Common myeloid progenitor, CD34-positive (primary cell): ENCODE measurements at places on chromosomes 7 and 10.

DNA sequence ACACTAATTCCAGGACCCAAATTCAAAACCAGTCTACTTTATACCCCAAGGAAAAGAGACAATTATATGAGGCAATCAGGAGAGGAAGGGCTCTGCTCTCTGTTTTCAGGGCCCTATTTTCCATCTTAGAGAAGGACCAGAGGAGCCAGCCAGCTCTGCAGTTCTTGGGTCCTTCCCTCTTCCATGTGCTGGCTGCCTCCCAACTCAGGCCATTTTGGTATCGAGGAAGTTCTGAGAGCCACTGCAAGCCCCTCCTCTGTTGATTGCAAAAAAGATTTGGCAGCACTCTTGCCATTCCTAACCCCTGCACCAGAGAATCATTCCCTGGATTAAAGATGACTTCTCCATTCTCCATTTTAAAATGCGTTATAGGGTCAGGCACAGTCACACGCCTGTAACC is 151.2 kb downstream of the AOAH start:
- DNase-seq: no peak

GRCh38 chr10:86461963-86462804 is 59.4 kb downstream of the WAPL start:
- DNase-seq: no peak

GRCh38 chr10:44264244-44264643 is 120.7 kb downstream of the CXCL12 start:
- DNase-seq: no peak

DNA sequence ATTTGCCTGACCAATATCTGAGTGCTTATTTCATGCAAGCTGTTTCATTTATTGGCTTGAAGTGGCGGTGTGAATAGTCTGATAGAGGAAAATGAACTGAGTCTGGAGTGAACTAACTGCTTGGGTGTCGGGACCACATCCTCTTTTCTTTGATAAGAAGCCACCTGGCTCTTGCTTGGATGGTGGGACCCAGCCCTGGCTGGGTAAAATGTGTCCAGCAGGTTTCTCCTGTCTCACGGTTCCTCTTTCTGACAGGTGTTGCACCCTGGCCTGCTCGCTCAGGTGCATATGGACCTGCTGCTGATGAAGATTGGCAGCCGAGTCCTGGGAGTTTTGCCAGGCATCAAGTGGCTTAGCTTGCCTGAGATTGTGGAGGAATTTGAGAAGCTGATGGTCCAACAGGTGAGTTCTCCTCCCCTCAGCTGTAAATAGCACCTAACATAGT is 1.6 kb downstream of the ADCK2 start:
- no peak for DNase-seq

DNA sequence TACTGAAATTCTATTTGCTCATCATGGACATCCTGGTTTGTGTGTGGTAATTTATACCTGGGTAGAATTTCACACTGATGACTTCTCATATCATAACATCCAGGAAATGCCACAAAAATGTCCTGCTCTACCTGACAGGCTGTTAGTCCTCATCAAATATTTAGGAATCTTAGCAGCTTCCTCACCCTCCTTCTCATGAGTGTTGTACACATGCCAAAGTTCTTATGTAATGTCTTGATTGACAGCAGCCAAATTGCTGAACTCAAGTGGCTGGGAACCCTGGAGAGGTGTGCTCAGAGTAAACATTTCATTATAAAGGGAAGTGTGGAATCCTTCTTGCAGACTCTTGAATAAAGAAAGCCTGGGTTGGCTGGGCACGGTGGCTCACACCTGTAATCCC is 8.9 kb downstream of the EEPD1 start:
- DNase-seq: no peak

GRCh38 chr10:78950656-78951587 is 117.8 kb upstream of the ZMIZ1 start:
- no peak for DNase-seq

- DNase-seq: no peak
These were observed 334.9 kb downstream of the ELMO1 start for GRCh38 chr7:37113661-37114355.

DNA sequence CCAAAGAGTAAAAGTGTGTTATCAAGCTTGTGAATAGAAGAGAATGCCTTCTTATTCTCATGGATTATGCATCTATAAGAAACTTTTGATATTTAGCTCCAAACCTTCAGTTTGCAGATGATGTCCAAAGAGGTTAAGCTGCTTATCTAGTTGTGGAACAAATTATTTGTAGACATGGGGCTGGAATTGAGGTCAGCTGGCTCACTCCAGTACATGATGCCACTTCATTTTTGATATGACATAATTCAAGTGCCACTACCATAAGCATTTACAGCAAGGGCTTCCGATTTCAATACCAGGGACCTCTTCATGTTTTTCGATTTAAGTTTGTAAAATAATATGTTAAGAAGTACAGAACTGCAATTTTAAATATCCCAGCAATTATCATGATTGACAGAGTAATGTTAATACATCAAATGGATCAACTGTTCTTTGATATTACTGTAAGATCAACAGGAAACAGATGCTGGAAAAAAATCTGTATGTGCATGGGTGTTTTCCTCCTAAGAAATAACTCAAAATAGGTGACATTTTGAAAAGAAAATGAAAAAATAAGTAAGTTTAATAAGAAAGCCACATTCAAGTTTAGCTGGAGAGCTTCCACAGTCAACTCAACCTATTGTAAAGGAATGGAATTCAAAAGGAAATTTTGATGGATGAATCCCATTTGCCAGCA is 12.7 kb downstream of the FAM3C start:
- DNase-seq: peak; percentile 59

GRCh38 chr10:50387732-50388073 is 136.4 kb upstream of the ASAH2 start:
- DNase-seq: peak; percentile 43

DNA sequence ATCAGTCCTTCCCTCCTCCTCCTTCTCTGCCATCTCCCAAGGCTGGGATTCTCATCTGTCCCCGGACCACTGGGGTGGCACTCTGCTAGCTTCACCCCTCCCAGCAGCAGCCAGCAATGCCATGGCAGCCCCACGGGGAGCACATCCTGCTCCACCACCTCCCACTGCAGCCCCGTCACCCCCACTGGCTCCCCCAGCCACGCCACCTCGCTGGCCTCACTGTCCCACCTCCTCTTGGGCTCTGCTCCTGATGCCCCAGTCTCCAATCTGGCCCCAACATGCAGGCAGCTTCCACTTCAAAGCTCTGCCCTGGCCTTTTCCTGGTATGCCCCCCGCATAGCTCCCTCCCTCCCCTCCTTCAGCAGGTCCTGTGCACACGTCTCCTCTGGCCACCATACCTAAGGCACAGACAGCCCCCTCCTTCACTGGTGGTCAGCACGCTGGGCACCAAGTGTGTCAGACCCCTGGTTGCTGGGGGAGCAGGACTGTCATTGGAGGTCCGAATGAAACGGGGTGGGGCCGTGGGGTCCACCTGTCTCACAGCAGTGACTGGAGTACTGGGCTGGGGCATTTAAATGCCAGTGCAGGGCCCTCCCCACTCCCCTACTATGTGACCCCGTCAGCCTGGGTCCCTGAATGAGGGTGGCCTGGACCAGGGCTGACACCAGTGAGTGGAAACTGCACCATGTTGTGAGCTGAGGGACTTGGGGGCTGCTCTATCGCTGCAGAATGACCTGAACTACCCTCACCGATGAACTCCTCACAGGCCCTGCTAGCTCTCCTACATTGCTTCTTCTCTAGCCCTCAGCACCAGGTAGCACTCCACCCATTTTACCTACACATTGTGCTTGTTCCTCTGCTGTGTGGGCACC is 38.7 kb downstream of the RASGEF1A start:
- DNase-seq: no peak

- DNase-seq: peak; percentile 18
These were observed at the start of gene IGFBP1 for GRCh38 chr7:45888185-45888992. IGFBP1 (plus strand) TSS chr7:45888488; CDS start chr7:45888653, 165 bp downstream.

DNA sequence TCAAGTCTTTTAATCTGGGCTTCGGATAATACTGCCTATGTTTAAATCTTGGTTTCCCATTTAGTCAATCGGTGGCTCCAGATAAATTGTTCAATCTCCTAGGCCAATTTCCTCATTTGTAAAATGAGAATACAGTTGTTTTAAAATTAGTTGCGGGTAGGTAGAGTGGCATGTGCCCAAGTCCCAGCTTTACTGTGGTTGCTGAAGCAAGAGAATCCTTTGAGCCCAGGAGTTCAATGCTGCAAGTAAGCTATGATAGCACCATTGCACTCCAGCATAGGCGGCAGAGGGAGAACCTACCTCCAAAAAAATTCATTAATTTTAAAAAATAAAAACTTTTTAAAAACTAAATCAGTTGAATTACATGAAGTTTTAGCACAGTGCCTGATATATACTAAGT is 7.3 kb downstream of the RNF216 start:
- no peak for DNase-seq

DNA sequence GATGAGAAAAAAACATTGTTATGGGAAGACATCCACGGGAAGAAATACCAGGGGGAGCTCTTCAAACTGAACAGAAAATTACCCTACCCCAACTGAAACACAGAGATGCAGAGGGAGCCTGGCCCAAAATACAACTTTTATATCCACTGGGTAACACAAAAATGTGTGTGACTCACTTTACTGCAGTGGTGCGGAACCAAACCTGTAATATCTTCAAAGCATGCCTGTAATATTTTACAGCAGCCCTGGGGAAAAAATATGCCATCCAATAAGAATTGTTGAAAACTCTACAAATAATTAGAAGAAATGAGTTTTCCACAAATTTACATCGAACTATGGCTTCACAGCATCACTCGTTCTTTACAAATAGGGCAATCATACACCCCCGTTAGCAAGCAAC is 49.8 kb upstream of the SRRM3 start:
- DNase-seq: no peak

- DNase-seq: no peak
These were observed 223.3 kb upstream of the TCERG1L start for GRCh38 chr10:131534836-131535235.

- DNase-seq: peak; percentile 61
These were observed 117.9 kb upstream of the COL1A2 start for GRCh38 chr7:94276795-94277194.

- no peak for DNase-seq
These were observed 6.0 kb upstream of the HMX3 start for GRCh38 chr10:123129618-123130271.

GRCh38 chr10:116296291-116296721 is 23.3 kb upstream of the GFRA1 start:
- no peak for DNase-seq

- no peak for DNase-seq
These were observed 159.9 kb downstream of the CAMK1D start for GRCh38 chr10:12509016-12509793.

GRCh38 chr7:13201628-13202027 is 514.2 kb downstream of the ARL4A start:
- DNase-seq: peak; percentile 36

GRCh38 chr10:131824371-131825149 is 76.2 kb upstream of the PPP2R2D start:
- DNase-seq: no peak

- DNase-seq: no peak
These were observed 12.6 kb upstream of the COL1A2 start for GRCh38 chr7:94382132-94382531.

DNA sequence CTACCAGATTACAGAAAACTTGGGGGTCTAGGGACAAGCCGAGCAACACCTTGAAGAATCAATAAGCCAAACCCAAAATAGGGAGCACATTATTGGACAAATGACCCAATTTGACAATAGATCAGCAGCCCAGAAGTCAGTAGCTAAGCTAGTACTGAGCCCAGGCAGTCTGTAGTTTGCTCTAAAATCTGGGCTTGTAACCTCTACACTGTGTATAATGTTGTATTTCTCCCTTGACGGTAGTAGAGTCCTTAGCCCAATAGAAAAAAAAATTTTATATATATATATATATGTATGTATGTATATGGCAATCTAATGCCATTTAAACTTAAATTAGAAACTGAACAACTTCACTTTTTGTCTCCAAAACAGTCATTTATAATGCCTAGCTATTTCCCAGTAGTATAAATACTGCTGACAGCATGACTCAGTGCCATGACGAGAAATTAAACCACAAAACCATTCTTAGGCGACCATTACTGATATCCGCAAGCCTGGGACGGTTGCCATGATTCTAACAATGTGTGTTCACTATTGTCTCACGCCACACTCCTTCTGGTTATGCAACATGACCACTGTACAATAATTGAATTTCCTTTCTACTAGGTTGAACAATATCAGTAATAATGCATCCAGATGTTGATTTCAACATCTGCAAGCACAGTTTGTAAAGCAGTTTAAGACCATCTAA is 110.5 kb downstream of the IPMK start:
- DNase-seq: peak; percentile 95

DNA sequence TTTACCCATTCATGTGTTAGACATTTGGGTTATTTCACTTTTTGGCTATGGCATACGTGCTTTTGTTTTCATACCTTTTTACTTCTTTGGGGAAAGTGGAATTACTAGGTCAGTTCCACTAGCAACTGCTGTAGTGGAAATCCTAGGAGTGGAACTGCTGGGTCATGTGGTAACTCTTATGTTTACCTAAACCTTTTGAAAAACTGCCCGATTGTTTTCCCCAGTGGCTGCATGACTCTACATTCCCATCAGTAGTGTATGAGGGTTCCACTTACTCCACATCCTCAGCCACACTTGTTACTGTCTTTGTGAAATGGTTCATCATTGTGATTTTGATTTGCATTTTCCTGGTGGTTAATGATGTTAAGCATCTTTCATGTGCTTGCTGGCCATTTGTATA is 82.3 kb downstream of the TAX1BP1 start:
- DNase-seq: no peak

- DNase-seq: no peak
These were observed 56.0 kb downstream of the CALD1 start for GRCh38 chr7:134835463-134835823.

GRCh38 chr7:98722402-98722801 is 105.3 kb downstream of the NPTX2 start:
- DNase-seq: no peak
